ENCODE measurements at places on chromosomes 16 and 17.

- DNase-seq: peak; percentile 15
These were observed 14.8 kb upstream of the TRAP1 start for GRCh38 chr16:3732171-3732570.

DNA sequence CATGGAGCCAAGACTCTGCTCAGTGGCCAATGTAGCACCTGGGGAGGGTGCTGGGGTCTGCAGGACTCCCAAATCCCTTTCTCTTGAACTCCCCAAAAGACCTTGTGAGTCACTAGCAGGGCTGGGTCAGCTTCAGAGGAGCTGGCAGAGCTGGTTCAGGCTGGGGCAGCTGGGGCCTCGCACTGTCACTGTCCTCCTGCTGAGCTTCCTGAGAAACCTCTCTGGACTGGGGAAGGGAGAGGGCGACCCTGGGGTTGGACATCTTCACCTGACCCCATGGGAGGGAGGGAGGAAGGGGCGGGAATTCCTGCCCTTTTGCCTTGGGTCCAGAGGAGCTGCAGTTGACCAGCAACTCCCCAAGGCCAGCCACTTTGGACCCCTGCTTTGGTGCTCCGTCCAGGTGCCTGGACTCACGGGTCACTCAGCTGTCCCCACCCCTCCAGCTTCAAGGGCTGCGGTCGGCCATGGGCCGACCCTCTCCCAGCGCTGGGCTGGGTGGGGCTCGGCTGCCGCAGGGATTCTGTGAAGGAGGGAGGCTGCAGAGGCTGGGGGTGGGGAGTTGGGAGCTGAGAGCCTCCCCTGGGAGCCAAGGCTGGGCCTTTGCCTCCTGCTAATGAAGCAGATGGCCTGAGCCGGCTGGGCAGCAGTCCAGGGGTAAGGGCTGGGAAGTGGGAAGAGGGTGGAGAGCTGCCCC lies 9.2 kb downstream of the FMNL1 start:
- no peak for DNase-seq

GRCh38 chr16:886802-887731 lies 83.7 kb downstream of the LMF1 start:
- DNase-seq: no peak

DNA sequence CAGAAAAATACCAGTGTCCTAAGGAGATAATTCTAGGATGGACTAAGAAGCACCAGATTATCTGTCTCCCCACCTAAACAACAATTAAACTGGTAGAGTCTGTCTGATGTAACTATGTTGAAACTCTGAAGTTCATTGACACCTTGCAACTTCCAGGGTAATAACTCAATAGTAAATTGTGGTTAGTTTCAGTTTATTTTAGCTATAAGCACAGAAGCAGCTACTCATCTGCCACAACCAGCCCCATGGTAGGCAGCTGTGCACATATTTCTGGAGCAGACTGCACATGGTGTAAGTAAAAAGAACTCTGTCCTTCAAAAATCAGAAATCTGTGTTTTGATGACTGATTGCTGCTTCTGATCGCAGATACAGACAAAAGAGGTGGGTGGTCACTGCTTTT lies 852.1 kb downstream of the CDH11 start:
- DNase-seq: no peak

DNA sequence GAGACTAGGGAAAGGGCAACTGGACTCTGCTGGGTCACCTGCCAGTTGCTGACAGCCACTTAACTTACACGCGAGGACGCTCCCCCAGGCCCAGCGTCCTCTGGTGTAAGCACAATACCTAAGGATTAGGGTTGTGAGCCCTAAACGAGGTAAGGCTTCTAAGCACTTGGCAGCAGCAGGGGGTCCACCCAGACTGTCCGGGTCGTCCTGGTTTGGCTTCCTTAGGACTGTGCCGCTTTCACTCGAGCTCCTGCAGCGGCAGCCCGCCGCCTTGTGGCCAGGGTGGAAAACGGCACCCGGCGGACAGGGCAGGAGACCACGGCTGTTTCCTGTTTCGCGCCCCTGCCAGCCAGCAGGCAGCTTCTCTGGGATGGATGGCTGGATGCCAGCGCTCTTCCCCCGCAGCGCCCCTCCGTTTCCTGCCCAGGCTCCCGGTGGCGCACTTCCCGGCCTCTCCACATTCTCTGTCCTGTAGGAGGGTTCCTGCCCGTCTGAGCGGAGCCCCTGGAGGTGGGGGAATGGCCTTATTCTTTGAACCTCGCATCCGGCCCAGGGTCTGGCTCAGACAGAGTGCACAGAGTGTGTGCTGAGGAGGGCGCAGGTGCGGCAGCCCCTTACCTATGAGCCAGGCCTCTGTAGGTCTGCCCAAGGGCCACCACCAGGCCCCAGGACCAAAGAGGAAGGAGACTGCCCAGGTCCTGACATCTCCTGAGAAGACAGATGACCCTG lies 47.0 kb upstream of the AMZ2 start:
- DNase-seq: peak; percentile 86

DNA sequence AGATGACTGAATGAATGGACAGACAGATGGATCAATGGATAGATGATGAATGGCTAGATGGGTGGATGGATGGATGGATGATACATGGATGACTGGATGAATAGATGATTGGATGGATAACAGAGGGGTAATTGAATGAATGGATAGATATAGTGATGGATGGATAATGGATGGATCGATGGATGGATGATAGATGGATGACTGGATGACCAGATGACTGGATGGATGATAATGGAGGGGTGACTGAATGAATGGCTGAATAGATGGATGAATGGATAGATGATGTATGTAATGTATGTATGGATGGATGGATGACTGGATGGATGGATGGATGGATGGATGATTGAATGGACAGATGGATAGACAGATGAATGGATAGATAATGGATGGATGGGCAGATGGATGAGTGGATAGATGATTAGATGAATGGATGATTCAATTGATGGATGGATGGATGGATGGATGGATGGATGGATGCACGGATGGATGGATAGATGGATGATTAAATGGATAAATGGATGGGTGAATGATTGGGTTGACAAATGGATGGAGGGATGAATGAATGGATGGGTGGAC lies 87.7 kb downstream of the CDYL2 start:
- DNase-seq: no peak

DNA sequence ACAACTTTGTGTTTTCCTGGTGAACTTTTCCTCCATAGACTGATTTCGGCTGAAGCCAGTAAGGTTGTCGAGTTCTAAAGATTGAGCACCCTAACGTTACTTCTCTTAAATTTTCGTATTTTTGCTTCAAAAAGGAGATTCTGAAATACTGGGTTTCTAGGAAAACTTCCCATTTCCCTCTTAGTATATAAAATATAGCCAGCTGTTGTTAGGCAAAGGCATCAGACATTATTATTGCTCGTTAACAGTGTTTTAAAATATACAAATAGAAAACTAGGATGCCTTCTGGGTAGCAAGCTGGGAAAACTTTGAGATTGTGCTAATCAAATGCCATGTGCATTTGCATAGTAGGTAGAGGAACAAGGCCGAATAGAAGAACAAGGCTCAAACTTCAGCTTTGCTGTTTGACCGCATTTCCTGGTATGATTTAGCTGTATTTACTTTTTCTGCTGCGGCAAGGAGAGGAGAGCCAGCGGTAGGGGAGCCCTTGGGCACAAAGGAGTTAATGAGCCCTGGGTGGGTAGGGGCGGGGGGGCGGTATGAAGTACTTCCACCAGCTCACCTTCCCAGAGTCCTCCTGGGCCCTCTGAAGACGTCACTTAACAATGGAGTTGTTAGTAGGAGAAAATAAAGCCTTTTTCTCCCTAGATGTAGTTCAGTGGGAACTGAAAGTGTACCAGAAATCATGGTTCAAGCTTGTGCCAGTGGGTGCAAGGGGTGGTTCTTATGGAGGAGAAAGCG lies 151.9 kb downstream of the MSI2 start:
- no peak for DNase-seq

DNA sequence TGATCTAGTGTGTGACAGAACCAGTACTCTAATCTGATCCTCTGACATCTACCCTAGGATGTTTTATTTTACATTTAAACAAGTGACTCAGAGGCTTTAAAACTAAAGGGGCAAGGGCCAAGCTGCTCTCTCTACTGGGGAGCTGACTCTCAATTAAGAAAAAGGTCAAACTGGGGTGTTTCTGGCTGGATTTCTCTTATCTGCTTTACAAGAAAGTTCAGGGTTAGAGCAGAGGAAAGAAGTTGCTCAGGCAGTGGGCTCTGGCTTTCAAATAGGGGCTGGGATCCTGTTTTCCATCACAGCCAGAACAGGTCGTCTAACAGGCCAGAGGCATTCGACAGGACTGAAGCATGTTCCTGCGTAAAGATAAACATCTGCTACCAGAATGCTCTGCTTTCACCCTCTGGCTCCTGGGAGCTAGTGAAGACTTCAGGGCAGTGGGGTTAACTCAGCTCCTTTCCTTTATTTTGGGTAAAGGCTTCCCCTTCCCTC lies 8.5 kb downstream of the MMP28 start:
- DNase-seq: no peak
